Left renal cortex interstitium (tissue), 4 donors: ENCODE measurements at places on chromosomes 16 and 17.

GRCh38 chr17:64133546-64134215, 3.7 kb upstream of the ERN1 start:
- no peak for DNase-seq

GRCh38 chr16:64346080-64346479, 775.8 kb downstream of the CDH11 start:
- no peak for DNase-seq

DNA sequence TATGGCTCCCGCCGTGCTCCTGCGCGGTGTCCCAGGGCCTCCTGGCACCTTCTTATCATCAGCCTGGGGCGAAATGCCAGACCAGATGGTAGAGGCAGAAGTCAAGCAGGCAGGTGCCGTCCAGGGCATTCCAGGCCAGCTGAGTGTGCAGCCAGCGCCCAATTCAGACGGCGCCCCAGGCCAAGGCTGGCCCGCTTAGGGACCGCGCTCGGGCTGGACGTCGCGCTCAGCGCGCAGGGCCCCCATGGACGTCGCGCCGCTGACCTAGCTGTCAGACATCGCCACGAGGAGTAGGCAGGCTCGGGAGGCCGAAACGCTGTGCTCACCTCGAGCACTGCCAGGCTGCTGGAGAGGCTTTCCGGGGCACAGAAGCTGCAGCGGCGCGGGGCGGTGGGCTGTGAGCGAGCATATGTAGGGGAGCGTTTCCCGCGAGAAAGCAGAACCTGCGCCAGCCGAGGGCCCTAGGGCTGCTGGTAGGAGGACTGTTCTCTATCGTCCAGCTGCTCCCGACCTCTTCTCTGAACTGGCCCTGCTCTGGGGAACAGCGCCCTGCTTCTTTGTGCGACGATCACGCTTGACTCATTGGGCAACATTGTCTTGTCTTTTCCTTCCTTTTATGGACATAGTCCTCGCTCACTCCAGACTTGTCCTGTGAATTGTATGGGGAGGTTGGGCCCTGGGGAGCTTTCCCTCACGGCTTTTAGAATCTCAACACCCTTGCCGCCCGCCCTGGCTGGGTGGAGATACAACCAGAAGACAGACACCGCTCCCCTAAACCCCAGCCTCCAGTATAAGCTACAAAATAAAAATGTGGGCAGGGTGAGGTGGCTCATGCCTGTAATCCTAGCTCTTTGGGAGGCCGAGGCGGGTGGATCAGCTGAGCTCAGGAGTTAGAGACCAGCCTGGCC, 8.4 kb upstream of the CA4 start:
- no peak for DNase-seq

DNA sequence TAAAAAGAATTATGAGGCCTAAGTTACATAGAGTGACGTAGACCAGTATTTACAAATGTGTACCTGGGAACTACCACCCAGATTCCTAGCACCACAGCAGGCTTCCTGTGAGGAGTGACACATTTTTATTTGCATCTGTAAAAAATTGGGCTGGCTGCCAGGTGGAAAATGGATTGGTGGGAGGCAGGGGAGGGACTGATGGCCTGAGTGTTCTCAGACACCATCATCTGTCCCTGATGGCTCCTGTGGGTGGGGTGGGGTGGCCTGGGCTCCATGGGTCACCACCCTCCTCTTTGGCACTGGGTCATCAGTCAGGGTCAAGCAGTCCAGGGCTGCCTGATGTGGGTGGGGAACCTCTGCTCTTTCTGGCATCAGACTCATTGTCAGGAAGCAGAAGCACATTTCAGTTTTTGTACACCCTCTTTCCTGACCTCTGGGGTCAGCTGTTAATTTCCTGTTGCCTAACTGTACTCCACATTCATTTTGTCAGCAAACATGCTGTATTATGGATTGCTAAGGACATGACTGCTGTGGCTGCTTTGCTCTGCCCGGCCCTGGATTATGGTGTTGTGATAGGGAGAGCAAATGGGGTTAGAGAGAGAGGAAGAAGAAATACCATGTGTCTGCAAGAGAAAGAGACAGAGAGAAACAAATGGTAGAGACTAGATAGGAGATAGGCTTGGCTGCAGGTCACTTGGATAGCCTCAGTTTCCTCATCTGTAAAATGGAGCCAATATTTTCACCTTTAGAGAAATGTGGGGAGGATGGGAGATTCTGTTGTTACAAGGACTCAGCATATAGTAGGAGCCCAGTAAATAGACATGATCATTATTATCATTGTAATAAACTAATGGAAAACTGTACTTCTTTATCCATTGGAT, 11.6 kb upstream of the MFAP4 start:
- no peak for DNase-seq

GRCh38 chr16:88009563-88010342, 58.5 kb downstream of the BANP start:
- DNase-seq: no peak

- DNase-seq: no peak
Observed at GRCh38 chr17:28120766-28121165, 78.3 kb downstream of the NLK start.

GRCh38 chr17:3558603-3559269, 1.1 kb upstream of the TRPV3 start:
- no peak for DNase-seq

DNA sequence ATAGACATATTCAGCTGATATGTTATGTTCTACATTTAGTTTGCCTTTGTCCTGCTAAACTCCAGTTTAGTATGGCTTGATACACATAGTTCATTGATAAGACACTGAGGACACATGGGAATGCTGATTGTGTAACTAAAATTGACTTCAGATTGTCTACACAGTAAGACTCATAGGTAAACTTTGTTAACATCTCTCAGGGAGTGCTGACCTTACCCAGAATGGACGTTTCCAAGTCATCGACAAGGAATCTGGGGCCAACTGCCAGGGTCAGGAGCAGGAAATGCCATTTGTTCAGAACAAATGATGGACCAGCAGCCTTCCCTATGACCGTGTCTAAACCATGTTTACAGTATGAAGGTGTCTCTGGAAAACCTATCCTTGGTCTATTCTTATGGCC, 58.7 kb downstream of the DYNLRB2 start:
- no peak for DNase-seq

GRCh38 chr16:15552507-15552906, 90.4 kb downstream of the MARF1 start:
- DNase-seq: no peak

DNA sequence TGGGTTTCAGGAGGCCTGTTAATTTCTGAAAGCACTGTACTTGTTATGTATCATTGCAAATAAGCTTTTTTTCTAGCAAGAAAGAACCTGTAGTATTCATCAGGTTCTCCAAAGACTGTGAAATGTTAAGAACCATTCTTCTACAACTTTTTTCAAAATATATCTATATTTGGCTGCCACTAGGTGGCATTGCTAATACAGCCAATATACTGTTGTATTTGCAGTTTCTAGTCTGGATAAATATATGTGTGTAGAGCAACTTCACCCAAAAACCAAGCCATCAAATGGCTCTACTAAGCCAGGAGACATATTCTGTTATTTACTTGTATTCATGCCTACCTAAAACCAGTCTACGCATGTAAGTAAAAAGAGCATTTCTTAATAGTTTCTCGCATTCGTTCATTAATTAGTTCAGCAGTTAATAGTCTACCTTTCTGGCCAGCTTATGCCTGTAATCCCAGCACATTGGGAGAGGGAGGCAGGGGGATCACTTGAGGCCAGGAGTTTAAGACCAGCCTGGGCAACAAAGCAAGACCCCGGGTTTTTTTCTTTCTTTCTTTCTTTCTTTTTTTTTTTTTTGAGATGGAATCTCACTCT, 39.5 kb downstream of the VMP1 start:
- no peak for DNase-seq

DNA sequence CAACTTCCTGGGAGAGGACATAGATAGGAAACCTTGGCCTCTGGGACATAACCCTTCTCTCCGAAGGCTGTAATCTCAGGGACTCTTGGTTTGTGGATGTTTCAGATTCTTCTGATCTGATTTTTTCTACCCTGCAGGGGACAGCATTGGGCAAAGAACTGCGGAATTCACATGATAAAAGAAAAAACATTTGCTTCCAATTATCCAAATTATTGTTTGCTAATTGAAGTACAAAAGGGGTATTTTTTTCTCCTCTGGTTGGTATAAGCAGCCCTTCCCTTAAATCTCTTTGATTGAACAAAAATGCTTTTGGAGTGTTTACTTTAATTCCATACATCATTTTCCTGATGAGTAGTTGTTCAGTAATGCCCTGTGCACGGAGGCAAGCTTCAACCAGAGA, 251.7 kb upstream of the IRX3 start:
- no peak for DNase-seq

DNA sequence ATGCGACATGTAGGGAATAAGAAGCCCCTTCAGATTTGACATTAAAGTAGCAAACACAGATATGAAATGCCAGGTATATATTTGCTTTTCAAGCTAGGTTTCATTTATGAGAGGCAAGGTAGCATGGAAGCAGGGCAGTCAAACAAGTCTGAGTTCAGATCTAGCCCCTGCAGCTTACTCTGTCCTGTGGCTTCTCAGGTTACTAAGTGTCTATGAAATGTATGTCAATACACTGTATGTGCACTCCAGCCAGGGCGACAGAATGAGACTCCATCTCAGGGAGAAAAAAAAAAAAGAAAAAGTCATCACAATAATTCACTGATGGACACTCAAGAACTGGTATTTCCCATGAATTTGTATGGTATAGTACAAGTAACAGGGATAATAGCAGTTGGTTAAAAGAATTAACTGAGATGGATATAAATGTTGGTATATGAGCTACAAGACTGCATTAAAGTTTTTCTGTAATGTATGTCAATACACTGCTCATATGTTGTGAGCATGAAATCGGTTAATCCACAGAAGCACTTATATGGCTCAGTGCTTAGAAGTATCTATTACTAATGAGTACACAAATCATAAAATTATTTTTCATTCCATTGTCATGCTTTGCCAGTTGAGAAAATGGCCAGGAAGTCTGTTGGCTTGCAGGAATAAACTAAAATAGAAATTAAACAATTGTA, 2.9 kb upstream of the WSB1 start:
- DNase-seq: no peak

- no peak for DNase-seq
Observed at GRCh38 chr16:29650771-29651170, 12.3 kb upstream of the SPN start.
